ENCODE measurements at places on chromosomes 7 and 10.

DNA sequence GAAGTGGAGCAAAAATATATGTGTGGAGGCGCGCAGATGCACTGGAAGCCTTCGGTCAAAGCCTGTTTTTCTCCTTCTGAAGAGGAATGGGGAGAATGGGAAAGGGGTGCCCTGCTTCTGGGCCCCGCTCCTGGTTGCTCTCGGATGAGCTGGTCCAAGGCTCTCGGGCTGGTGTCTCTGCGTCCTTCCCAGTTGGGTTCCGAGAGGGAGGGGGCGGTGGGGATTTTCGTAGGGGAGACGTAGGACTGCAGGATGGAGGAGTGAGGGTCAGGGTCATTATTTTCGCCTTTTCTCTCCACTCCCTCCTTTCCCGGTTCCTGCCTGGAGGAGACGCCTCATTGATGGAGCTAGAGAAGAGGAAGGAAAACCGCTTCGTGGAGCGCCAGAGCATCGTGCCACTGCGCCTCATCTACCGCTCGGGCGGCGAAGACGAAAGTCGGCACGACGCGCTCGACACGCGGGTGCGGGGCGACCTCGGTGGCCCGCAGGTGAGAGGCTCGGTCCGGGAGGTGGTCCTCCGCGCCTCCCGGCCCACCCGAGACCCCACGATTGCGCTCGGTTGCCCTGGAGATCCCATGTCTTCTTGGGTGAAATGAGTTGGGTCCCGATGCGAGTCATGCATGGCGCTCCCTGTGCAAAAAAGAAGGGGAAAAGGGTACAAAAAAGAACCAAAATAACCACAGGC is 790 bp downstream of the ADAM22 start:
- DNase-seq, result no peak

GRCh38 chr7:134098072-134098471 is 29.1 kb upstream of the LRGUK start:
- DNase-seq, result no peak

DNA sequence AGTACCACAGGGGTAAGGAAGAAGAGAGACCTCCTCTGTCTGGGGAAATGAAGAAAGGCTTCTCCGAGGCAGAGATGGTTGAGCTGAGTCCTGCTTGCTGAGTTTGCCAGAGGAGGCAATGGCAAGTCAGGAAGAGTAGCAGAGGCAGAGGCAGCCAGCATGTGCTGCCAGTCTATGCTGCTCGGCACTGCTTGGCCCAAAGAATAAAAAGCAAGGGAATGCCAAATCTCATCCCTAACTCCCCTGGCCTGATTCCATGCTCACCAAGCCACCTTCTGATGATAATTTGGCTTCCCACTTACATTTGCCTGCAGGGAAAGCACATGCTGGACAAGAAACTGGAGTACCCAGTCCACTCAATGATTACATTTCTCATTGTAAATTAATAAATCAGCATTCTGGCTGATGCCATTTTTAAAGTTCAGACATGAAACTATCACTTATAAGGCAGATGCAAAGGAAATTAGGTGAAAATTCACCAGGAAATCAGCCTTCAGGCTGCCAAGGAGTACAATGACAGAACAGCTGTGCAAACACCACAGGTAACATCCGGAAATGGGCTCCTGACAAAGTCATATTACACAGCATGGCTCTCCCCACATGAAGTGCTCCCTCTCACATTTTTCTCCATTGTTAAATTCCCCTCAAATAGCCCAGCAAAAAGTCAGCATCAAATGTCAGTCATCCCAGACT is 245.9 kb downstream of the MTERF1 start:
- DNase-seq, result no peak

- no peak for DNase-seq
Observed at GRCh38 chr10:78413076-78414055, 379.7 kb downstream of the RPS24 start.

GRCh38 chr7:24572016-24572392 is 1.2 kb upstream of the PALS2 start:
- no peak for DNase-seq

DNA sequence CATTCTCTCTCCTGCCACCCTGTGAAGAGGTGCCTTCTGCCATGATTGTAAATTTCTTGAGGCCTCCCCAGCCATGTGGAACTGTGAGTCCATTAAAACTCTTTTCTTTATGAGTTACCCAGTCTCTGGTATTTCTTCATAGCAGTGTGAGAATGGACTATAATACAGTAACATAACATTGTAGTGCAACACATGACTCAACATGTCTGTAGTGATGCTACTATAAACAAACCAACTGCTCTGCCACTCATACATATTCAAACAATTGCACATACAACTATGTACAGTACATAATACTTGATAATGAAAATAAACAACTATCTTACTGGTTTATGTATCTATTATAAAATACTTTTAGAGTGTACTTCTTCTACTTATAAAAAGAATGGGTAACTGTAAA is 7.1 kb downstream of the ATOH7 start:
- DNase-seq, result no peak

GRCh38 chr7:116798232-116798631 is 64.2 kb upstream of the CAPZA2 start:
- DNase-seq, result no peak

DNA sequence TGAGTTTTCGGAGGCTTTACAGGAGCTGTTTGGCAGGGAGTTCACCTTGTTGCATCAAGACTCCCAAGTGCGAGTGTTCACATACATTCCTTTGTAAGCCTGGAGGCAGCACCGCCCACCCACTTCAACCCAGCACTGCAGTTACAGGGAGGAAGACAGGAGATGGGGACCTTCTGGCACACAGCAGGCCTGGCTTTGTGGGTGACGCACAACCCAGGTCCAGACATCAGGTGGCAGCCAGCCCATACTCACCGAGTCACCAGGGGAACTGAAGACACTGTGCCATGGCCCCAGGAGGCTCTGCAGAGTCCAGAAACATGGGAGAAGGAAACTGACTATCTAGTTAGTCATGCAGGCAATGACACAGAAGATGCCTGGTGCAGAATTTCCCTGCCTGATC is 305.9 kb upstream of the RNF32 start:
- no peak for DNase-seq

DNA sequence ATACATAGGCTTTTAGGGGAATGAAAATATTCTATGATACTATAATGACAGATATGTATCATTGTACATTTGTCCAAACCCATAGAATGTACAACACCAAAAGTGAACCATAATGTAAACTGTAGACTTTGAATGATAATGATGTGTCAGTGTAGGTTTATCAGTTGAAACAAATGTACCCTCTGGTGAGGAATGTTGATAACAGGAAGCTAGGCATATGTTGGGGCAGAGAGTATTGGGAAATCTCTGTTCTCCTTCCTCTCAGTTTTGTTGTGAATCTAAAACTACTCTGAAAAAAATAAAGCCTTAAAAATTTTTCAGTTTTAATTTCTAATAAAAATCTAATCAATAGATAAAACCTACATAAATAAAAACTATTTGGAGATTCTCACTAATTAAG is 36.9 kb downstream of the C1GALT1 start:
- no peak for DNase-seq

DNA sequence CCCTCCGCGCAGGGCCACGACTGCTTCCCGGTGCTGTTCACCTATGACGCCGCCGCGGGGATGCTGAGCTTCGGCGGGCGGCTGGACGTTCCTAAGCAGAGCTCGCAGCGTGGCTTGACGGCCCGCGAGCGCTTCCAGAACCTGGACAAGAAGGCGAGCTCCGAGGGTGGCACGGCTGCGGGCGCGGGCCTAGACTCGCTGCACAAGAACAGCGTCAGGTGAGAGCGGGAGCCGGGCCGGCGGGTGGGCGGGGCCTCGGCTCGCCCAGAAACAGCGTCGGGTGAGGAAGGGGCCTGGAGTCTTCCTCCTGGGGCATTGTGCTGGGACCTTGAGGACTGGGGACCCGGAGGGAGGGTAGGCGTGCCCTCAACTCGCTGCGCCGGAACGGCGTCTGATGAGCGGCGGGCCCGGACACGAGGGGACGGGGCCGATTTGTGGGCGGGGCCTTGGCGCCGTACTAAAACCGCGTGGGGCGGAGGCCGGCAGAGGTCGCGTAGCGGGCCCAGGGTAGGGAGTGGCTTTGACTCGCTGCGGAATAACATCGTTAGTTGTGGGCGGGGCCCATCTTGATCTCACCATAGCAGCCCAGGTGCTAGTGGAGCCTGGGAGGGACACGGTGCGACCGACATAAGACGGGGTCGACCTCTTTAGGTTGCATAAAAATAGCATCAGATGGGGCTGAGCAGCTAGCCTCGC is 15.6 kb downstream of the PDAP1 start:
- peak; percentile 80 for DNase-seq
